ENCODE measurements at places on chromosomes 4 and X.

- DNase-seq = no peak
Observed at GRCh38 chr4:123052007-123052406, 129.6 kb upstream of the NUDT6 start.

DNA sequence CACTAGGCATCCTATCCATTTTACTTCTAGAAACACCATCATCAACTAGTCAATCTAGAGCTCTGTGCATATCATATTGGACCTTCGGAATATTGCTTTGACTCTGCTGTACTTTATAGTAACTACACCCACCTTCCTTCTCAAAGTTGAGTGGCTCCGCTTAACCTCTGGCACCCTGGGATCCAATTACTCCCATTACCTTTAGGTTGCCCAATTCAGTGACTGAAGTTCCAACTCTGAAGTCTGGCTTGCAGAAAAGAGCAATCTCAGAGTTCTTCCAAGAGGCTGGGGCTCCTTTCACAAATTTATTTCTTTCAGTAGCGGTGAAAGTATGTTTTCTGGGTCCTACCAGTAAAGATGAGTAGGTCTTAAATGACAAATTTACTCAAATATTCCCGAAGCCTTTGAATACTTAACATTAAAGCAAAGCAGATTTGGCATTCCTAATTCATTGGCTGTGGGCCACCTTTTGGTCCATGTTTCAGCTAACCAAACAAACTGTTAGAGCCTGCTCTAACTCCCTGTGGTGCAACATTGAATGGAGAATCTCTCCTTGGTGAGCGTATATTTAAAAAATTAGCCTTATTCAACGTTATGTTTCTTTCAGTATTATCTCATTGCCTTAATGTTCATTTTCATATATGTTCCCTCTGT lies 1215.8 kb downstream of the RAPGEF2 start:
- no peak for DNase-seq

GRCh38 chr4:87469390-87469789 lies 47.0 kb downstream of the NUDT9 start:
- DNase-seq = no peak

DNA sequence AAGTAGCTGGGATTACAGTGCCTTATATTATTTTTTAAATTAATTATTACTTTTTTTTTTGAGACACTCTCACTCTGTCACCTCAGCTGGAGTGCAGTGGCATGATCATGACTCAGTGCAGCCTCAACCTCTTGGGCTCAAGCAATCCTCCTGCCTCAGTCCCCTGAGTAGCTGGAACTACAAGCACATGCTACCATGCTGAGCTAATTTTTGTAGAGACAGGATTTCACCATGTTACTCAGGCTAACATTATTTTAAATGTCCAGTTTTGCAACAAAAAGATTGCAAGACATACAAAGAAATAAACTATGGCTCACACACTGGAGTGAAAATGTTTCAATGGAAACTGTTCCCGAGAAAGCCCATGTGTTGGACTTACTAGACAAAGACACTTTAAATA lies 59.2 kb downstream of the MND1 start:
- DNase-seq = no peak

DNA sequence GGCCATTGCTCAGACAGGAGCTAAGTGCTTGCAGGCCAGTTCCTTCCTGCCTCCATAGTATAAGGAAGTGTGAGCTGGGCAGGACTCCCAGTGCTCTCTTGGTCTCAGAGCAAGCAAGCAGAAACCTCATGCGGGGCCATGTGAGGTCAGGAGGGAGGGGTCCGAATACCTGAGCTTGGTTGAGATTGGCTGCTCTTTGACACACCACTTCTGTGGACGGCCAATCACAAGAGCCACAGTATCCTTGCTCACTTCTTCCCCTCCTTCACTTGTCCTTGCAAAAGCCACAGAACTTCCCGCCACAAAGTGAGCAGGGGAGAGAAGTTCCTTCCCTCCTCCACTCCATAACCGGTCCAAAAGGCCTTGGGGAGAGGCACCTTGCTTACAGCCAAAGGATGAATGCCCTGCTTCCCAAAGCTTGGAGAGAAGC lies 56.7 kb downstream of the PRPS1 start:
- no peak for DNase-seq

GRCh38 chr4:82099928-82100579 lies 273.7 kb downstream of the HNRNPD start:
- no peak for DNase-seq

- no peak for DNase-seq
Observed at GRCh38 chrX:46710425-46710824, 48.5 kb downstream of the SLC9A7 start.

GRCh38 chrX:43604753-43605152 lies 51.3 kb upstream of the MAOA start:
- DNase-seq = no peak

GRCh38 chr4:17761062-17761461 lies 20.4 kb downstream of the FAM184B start:
- DNase-seq = no peak

GRCh38 chr4:173998471-173999144 lies 284.9 kb downstream of the FBXO8 start:
- no peak for DNase-seq

DNA sequence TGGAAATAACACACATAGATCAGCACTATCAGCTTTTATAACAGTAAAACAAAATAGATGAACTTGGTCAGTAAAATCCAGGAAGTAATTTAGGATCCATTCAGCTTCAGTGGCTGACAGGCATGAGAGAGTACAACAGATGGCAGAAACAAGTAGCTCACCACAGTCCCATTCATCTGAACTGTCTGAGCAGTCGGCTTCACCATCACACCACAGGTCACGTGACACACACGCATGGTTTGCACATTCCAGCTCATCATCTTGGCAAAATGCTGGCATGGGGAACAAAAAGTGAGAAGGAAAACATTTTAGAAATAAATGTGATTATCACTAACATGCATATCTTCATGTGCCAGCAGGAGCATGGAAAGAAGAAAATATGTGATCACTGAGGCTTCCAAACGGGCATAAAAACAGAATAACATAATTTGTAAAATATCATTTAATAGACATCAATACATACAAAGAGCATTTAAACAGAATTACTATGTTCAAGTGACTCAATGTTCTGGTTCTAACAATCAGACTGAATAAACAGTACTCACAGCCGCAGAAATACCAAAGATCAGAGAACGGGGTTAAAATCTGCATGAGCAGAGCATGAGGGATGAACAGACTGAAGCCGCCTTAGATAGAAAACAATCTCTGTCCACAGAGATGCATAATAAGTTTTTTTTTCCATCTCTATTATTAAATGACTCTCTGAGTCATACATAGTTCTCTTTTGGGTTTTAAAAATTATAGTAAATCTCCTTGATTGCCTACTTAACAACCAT lies 158.1 kb downstream of the ATP10D start:
- DNase-seq = no peak

GRCh38 chrX:75156531-75156945 lies 455 bp upstream of the ABCB7 start:
- DNase-seq = no peak

GRCh38 chr4:80017125-80017854 lies 55.7 kb downstream of the ANTXR2 start:
- DNase-seq = no peak

DNA sequence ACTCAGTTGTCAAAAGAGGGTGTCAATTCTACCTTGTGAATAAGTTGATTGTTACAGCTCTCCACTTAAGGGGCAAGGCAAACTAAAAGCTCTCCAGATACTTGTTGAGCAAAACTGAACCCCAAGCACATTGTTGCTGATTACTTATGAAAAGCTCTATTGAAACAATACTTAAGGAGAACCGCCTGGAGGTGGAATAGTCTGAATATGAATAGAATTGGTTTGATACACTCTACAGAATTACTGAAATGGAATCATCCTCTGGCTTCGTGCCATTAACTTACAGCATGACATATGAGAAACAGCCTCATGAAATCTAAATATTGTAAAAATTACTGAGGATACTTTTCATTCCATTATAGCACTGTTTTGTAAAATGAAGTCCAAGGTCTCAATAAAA lies 127.0 kb upstream of the SH3RF1 start:
- no peak for DNase-seq

- no peak for DNase-seq
Observed at GRCh38 chr4:73872316-73873108, 3.3 kb downstream of the CXCL1 start.

- DNase-seq = no peak
Observed at GRCh38 chr4:704198-704891, 1.3 kb upstream of the PCGF3 start.

- DNase-seq = no peak
Observed at GRCh38 chrX:105725228-105725627, 97.1 kb upstream of the NRK start.

DNA sequence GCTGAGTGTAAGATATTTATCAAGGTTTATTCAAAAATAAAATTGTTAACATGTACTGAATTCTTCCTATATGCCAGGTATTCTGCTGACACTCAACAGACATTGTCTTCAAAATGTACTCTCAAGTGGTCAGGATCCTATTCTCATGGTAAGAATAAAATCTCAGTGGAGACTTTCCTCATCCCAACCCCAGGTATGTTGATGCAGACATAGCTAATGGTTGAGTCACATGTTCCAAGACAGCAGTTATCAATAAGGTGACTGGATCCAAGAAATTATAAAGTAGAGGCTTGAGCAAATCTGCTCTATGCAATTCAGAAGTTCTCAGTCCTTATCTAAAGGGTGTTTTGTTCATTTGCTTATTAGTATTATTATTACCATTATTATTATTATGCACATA lies 115.2 kb upstream of the GABRA2 start:
- no peak for DNase-seq

DNA sequence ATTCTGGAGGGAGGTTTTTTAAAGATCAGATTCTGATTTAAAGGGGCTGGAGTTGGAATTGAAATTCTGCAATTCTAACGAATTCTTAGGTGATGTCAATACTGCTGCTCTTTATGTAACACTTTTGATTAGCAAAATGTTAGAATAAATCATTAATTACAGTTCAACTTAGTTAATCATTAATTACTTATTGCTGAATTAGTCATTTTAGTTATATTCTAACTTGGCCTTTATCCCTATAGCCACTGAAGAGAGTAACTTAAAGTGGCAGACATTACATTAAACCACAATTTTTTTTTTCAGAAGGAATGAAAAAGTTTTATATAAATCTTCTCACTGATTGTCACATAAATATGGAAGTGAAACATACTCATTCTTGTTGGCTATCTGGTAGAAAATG lies 206.6 kb upstream of the ITM2A start:
- no peak for DNase-seq

DNA sequence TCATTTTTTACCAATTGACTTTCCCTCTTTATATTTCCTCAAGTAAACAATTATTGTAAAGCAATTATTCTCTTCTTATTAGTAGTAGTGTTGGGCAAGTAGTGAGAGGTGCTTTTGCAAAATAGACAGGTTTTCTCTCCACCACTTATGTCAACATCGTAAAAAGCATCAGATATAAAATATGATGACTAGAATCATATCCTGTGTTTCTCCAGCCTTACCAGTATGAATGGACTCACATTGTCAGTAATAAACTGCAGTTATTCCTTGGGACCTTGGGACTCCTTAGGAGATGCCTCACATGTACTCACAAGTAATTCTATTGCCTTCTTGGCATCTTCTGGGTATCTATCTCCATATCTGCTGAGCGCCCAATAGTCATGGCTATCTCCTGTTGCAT lies 40.4 kb upstream of the BRS3 start:
- DNase-seq = no peak

GRCh38 chr4:65798498-65799127 lies 128.3 kb upstream of the EPHA5 start:
- no peak for DNase-seq

DNA sequence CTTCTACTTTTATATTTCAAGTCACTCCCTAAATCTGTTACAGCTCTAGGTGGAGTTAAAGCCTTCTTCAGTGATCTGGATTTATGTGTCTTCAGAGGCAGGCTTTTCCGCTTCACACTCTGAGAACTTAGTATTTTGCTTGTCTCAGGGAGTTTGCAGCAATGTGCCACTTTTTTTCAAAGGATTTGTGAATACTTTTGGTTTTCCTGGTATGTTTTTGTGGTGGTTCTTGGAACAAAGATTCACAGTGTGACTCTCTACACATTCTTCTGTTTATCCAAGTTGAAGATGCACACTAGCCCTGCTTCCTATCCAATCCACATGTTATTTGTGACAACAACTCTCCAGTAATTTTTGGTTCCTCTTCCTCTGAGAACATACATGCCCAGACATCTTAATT lies 1253.7 kb downstream of the TECRL start:
- no peak for DNase-seq

GRCh38 chr4:128512767-128513322 lies 225.2 kb upstream of the PGRMC2 start:
- no peak for DNase-seq

GRCh38 chr4:113141901-113142346 lies 92.5 kb downstream of the ANK2 start:
- no peak for DNase-seq

DNA sequence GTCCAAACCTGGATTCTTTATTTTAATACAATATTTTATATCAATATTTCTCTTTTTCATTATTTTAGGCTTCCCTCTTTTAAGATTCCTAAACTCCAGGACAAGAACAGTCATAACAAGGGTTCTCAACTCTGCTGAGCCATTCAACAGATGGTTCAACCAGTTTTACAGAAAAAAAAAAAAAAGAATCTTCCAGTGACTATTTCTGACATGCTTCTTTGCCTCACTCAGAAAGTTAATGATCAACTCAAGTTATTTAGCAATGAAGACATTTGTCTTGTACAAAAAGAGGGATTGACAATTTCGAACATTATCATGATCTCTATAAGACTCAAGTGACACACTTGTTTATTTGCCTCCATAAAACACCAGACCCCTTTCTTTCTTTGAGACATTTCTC lies 282.6 kb upstream of the GRID2 start:
- no peak for DNase-seq

DNA sequence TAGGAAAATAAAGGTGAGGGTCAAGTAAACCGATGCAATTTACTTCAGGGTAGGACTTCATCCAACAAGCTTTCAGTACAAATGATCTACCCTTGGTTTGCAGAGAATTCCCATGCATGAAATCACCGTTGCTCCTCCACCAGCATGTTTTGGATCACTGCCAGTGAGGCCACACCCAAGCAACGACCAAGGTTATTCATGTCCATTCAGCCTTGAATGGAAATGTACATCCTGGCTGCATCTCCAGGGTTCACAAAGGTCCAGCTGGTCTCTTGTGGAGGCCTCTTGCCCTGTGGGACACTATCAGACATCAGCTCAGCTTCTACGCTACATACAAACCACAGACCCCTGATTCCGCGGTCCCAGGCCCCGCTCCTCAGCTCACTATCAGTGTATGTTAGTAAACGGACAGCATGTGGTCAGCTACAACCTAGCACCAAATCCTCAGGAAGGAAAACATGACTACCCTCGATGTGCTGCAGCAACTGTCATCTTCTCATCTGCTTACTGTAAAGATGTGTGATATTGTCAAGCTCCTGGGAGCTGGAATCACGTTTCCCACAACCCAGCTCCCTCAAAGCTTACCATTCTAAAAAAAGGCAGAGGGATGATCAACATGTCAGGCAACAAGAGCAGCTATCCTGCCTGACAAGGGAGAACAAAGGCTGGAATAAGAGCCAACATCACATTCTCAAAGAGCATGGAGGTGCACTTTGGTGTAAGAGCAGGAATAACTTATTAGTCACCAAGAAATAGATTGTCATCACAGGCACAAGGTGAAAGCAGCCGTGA lies 4.9 kb downstream of the LYAR start:
- DNase-seq = no peak

- no peak for DNase-seq
Observed at GRCh38 chrX:12979026-12979607, 4.2 kb downstream of the TMSB4X start.
